Activated CD4-positive, CD25-positive, alpha-beta regulatory T cell treated with anti-CD3 and anti-CD28 coated beads, Interleukin-2, amount 50 U/mL, for 16 hours (primary cell): ENCODE measurements at places on chromosomes 3 and 15.

GRCh38 chr3:67468511-67468910, 185.9 kb downstream of the SUCLG2 start:
- DNase-seq: no peak

DNA sequence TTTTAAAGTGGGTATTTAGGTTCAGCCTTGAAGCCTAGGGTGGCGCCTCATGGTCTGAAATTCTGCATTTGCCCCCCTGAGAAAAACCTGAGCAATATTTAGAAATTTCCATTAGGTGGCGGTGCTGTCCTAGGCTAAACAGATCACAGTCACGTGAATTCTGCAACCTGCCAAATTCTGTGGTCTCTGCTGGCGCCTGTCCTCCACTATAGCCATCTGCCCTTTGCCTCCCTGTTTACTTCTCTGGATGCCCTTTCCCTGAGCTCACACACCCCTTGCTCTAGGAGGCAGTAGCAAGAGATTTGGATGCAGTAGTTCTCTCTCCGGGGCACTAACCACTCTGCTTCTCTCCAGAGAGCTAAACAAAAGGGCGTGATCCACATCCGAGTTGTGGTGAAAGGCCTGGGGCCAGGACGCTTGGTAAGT, 9.1 kb downstream of the MRPS11 start:
- DNase-seq: no peak

DNA sequence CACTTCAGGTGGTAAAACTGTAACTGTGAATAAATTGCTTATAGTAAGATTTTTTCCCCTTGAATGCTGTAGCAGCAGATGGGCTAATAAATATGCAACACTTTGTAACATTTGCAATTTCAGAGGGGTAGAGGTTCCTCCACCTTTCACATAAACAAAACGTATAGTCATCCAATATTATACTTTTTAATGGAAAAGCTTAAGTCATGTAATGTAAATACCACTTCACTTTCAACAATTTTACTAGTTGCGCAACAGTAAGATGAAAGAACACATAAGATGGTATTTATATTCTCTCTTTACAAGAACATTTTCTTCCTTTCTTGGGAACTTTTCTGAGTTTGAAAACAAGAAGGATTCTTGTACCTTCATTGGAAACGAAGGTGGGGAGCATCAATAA, 56.6 kb upstream of the FAM3D start:
- DNase-seq: no peak

- no peak for DNase-seq
These were observed 354.7 kb downstream of the MCTP2 start for GRCh38 chr15:94586099-94586498.

GRCh38 chr15:61169904-61170695, 59.0 kb downstream of the RORA start:
- no peak for DNase-seq

DNA sequence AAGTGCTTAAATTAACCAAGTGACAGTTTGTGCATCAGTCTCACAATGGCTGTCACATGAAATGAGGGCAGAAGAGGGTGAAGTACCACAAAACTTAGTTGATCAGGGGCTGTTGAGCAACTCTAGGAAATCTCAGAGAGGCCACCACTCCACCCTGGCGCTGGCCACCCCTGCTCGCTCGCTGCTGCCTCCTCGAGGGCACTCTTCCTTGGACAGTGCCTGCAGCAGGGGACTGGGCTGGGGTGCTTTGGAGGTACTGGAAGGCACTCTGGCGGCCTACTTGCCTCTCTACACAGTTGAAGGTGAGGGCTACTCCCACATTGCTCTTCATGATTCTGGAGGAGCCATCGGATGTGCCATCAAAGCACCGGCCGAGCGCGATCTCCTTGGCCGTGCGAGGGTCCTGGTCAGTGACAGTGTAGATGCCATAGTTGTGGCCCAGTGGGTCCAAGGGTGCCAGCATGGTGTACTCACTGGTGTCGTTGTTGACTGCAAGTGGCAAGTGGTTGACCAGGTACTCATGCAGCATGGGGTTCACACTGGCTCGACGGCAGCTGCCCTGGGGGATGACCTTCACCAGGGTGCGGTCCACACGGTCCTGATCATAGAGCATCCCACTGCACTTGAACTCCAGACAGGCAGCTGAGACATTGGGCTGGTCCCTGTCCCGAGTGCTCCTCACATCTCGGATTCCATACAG, 11.6 kb upstream of the CLPX start:
- no peak for DNase-seq
